Right atrium auricular region (tissue), 2 donors: ENCODE measurements at places on chromosomes 6 and 20. TPM values are rescaled to one million over a fixed set of nuclear protein-coding genes. Genes with fewer than 3 reads are reported as not detected.

DNA sequence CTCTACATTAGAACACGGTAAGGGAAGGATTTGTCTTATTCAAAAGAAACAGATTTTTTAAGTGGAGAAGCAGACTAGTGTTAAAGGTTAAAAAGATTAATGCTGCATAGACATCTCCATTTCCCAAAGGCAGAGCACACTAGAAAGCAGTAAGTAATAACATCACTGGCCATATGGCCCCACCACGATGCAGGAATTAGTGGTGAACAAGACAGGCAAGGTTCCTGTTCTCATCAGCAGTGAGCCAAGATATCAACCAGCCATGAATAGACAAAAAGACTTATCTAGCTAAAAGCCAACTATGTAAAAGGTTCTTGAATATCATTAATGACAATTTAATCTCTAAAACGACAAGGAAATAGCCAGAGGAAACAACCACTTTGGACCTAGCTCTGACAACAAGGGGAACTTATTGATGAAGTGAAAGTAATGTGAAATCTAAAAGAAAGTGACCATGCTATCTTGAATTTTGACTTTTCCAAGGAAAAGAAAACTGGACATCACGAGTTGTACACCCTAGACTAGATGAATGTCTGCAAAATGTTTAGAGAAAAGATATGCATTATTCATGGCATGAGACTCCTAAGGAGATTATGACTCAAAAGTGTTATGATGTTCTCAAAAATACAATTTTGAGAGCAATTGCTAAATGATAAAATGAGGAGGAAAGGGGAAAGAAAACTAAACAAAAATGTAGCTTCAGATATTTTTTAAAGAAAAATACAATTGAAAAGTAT is 157.9 kb upstream of the STXBP5 start:
- H3K4me3 ChIP-seq, result no peak overlapping the region
- no peaks in the 10 kb centered on the region for H3K36me3 ChIP-seq
- no peak for DNase-seq
- H3K27me3 ChIP-seq, result no peaks in the 10 kb centered on the region

DNA sequence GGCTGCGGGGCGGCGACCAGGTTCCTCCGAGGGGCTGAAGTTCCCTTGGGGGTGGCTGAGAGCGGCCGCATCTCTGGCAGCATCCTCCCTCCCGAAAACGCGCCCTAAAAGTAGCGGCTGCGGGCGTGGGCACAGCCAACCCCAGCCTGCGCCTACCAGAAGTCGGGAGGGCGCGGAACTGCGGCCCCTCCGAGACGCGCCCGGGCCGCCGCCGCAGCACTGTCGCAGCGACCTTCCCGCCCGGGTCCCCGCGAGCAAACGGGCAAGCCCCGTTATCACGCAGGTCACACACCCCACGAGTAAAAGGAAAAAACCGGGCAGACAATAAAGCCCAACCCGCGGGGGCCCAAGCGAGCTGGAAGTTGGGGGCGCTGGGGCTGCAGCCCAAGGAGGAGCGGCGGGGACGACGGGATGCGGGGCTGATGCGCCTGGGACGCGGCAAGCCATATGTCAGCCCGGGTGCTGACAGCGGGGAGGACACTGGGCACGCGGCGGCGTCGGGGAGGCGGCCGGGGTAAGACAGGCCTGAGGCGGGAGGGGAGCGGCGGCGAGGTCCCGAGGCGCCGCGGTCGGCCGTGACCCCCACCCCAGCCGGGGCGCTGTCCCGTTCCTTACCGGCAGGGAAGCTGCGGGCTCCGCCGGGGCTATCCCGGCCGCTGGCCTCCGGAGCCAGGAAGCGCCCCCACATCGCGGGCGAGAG is 659 bp downstream of the CEP85L start:
- peaks cover 18% of the 10 kb centered on the region for H3K4me1 ChIP-seq
- H3K27ac ChIP-seq, result peak overlapping the region; percentile 96
- peak overlapping the region; percentile 85 for H3K4me3 ChIP-seq

- H3K27me3 ChIP-seq, result no peaks in the 10 kb centered on the region
- no peak for DNase-seq
- peaks cover 31% of the 10 kb centered on the region for H3K36me3 ChIP-seq
- H3K4me3 ChIP-seq, result no peak overlapping the region
- H3K27ac ChIP-seq, result peak overlapping the region; percentile 6
Measured at GRCh38 chr6:37365791-37366190, 12.0 kb downstream of the RNF8 start.

DNA sequence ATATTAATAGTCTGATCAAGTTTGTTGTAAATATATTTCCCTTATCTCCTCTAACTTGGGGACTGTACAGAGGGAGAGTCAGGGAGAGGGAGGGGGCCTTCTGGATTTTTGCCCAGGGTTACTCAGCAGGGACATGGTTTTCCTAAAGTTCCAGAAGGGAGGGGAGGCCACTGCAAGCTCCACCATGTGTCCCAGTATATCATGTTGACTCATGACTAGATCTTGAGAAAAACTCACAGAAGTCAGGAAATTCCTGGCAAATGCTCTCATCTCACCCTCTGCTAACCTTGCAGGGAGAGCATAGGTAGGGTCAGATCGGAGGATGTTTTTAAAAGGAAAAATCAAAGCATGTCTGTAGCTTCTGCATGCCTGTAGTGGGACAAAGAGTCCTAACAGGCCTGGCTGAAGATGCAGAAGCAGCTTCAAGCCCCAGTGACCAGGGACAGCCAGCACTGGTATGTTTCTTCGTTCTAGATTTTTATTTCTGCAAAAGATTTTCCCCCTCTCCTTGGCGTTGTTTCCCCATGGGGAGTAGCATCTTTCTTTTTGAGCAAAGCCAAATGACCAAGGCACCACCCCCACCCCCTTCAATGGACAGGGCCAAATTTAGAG is 272.9 kb upstream of the SUPT3H start:
- H3K36me3 ChIP-seq, result no peaks in the 10 kb centered on the region
- no peak overlapping the region for H3K4me3 ChIP-seq
- H3K4me1 ChIP-seq, result no peaks in the 10 kb centered on the region
- H3K27me3 ChIP-seq, result no peaks in the 10 kb centered on the region

GRCh38 chr20:57322476-57322875 is 7.1 kb upstream of the SPO11 start:
- no peaks in the 10 kb centered on the region for H3K36me3 ChIP-seq
- H3K4me3 ChIP-seq, result no peak overlapping the region
- no peaks in the 10 kb centered on the region for H3K27me3 ChIP-seq
- H3K27ac ChIP-seq, result no peak overlapping the region

DNA sequence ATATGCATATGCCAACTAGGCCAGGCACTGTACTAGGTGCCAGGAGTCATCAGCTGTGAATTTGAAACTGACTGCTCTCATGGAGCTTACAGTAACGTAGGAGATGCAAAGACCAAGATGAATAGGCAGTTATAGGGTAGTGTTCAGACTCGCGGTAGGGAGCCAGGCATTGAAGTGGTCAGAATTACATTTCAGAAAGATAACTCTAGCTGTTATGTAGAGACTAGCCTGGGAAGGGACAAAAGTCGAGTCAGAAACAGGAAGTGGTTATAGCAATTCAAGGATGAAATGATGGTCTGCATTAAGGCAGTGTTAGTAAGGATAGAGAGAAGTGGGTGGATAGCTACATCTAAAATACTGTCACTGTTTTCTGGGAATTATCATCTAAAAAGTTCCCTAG is 56.6 kb downstream of the PCMT1 start:
- no peaks in the 10 kb centered on the region for H3K27me3 ChIP-seq
- H3K27ac ChIP-seq, result no peak overlapping the region
- no peak overlapping the region for H3K4me3 ChIP-seq
- H3K4me1 ChIP-seq, result no peaks in the 10 kb centered on the region

DNA sequence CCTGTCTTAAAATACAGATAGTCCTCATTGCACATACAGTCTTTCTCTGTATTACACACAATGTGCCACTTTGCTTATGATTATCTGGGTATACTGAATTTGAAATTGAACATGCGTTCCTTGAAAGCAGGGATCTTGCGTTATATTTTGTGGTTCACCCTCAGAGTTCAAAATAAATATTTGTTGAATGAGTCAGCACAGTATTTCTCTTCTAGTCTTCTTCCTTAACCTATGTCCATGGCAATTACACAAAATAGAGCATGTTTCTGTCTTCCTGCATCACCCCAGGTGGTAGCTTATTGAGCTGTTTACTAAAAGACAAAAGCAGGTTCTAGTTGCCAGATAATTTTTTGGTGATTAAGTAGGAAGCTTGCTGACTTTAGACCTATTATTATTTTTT is 272.9 kb upstream of the FERMT1 start:
- H3K4me1 ChIP-seq, result no peaks in the 10 kb centered on the region
- no peak for DNase-seq
- H3K27me3 ChIP-seq, result no peaks in the 10 kb centered on the region
- no peak overlapping the region for H3K4me3 ChIP-seq
- no peak overlapping the region for H3K27ac ChIP-seq

The NR2E1 gene
- total RNA-seq, result not detected

The GPX5 gene
- total RNA-seq, result not detected

The RSPO3 gene
- total RNA-seq, result 0.75 TPM
